ENCODE measurements at places on chromosomes 2 and 18. TPM values are rescaled to one million over a fixed set of nuclear protein-coding genes. Genes with fewer than 3 reads are reported as not detected.

DNA sequence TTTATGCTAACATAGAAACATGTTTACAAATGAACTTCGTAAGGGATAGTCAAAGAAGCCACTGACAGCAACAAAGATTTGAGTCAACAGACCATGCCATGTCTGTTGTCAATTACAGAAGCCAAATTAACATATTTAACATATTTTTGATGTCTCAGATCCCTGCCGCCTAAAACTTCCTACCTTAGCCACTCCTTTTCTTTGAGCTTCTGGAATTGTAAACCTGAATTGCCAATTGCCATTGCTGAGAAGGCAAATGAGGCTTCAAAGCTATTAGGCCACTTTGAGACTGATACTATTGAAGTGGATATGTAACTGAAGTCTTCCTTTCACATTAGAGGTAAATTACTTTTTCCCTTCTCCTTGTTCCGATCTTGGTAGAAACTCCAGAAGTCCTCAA is 66.0 kb upstream of the DSEL start:
- no peak for DNase-seq

Gene ANKRD53
- 1.7 TPM for polyA plus RNA-seq

Gene FIGN
- polyA plus RNA-seq, result 15.8 TPM

- DNase-seq, result no peak
These were observed 2.4 kb downstream of the POU3F3 start for GRCh38 chr2:104856086-104856972.

Gene COPS9
- polyA plus RNA-seq, result 87.3 TPM

DNA sequence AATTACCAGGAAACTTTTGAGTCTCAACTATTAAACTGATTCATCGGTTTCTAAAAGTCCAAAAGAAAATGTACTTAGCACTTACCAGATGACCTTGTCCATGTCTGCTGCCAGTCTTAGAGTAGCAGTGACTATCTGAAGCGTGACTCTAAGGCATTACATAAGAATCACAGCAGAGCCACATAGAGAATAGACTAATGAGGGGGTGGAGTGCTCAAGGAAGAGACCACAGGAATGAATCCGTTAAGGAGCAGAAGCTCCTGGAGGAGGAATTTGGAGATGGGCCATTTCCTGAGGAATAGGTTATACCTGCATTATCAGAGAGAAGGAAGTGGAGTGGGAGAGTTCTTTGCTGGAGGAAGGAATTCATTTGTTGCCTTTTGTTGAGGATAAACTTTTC is 116.0 kb downstream of the MAP3K20 start:
- DNase-seq, result no peak

GRCh38 chr2:241080405-241081189 is 21.5 kb downstream of the MTERF4 start:
- no peak for DNase-seq

Gene TMEM185B
- 24.8 TPM for polyA plus RNA-seq

Gene DSG3
- polyA plus RNA-seq, result not detected

GRCh38 chr2:8576525-8577167 is 105.2 kb upstream of the ID2 start:
- no peak for DNase-seq

DNA sequence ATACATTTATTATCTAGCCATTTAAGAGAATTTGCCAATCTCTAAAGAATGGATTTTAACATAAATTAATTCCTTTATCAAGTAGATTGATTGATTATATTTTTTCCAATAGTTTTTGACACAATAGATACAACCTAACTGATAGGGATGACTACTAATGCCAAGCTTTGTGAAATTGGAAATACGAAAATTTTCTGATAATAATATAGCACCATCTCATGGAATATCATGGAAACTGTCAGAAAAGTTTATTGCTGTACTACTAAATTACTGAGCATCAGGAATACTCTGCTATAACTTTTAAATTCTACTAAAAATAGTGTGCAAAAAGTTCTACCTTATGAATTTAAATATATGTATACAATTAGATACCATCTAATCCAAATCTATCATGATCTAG is 101.8 kb upstream of the MAP2 start:
- no peak for DNase-seq

- DNase-seq, result no peak
These were observed 5.4 kb upstream of the MTCL1 start for GRCh38 chr18:8699948-8700347.

- DNase-seq, result no peak
These were observed 515.6 kb upstream of the SLC8A1 start for GRCh38 chr2:40967451-40967850.

DNA sequence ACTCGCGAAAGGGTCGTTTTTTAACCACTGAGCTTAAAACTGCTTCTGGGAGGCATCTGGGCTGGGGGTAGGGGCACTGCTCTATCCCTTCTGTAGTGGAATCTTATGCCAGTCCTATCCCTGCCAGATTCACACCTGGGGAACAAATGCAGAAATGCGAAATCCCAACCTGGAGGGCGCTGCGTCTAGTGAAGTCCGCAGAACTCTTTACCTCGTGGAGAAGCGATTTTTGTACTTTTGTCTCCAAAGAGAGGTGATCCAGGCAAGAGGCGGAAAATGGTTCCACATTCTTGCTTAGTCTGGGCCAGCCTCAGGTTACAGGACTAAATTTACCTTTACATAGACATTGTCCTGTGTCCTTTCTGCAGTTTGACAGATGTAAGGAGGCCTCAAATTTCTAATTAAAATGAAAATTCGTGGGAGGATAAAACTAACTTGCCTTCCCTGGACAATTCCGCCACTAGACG is 10.4 kb downstream of the TBR1 start:
- DNase-seq, result no peak

- DNase-seq, result no peak
These were observed 15.0 kb upstream of the ME2 start for GRCh38 chr18:50863840-50864375.

- DNase-seq, result no peak
These were observed 119.5 kb upstream of the ZFP36L2 start for GRCh38 chr2:43345872-43346271.

Gene MDH1B
- 17.1 TPM for polyA plus RNA-seq

Gene RGPD3
- polyA plus RNA-seq, result 0.46 TPM

DNA sequence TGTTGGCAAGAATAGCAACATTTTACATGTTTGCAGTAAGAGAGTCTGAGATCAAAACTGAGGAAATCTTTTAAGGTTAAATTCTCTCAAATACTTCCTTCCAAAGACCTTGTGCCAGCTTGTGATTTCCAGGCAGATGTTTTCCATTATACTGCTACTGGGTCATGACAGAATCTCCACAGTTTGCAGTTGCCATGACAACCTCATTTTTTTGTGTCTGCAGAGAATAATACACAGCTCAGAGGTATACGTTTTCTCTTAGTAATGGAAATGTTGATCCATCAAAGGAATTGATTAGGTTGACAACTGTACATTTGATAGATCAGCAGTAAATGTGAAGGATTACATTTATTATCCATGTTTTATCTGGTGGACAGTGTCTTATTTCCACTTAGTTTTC is 29.1 kb upstream of the CSRNP3 start:
- DNase-seq, result no peak

- no peak for DNase-seq
These were observed 41.1 kb downstream of the LDLRAD4 start for GRCh38 chr18:13259701-13260100.

- DNase-seq, result no peak
These were observed 60.4 kb downstream of the RHOB start for GRCh38 chr2:20507166-20507692.

DNA sequence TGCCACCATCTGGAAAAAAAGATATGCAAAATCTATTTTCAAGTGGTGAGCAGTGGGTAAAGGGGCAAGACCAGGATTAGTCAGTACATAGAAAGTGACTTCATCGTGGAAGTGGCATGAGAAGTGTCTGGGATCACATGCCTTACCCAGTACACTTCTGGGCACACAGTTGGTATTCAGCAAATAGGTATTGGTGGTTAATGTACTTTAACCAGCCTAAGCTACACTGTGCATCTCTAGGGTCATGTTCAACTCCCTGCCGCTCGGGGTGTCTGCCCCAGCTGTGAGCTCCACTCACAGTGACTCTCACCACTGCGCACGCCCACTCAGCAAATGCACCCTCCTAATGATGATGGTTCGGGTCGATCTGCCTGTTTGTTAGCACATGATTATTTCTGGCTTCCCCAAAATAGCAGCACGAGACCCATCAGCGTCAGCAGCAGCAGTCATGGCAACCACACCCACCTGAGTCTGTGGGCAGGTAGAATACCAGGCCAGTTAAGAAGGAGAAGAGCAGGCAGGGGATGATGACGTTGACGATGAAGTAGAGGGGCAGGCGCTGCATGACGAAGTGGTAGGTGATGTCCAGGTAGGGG is 11.1 kb downstream of the CHRNA1 start:
- DNase-seq, result no peak

DNA sequence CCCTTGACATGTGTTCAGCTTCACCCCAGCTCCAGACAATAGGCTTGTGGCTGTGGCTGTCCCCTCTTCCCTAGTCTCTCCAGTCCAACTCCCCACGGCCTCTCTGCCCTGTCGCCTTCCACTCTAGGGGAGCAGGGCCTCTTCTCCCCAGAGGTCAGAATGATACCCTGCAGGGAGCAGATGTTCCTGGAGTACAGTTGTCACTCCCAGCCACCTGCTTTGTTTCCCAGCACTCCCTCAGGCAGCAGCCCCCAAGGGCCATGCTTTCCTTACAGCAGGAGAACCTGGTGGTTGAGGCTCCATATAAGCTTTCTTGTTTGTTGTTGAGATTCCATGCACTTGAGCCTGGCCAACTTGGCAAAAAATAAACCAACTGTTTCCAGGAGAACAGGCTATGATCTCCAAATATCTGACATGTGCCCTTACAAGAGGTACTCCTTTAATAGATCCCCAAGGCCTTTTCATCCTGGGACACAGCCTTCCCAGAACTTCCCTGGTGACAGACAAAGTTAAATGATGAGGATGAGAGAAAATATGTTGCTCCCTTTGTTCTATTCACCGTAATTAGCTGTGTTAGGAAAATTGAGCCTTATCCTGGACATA is 45.1 kb downstream of the DPYSL5 start:
- no peak for DNase-seq

Gene RUFY4
- polyA plus RNA-seq, result 0.27 TPM

Gene AKAIN1
- not detected for polyA plus RNA-seq

- DNase-seq, result no peak
These were observed 64.3 kb downstream of the NFATC1 start for GRCh38 chr18:79459946-79460480.

DNA sequence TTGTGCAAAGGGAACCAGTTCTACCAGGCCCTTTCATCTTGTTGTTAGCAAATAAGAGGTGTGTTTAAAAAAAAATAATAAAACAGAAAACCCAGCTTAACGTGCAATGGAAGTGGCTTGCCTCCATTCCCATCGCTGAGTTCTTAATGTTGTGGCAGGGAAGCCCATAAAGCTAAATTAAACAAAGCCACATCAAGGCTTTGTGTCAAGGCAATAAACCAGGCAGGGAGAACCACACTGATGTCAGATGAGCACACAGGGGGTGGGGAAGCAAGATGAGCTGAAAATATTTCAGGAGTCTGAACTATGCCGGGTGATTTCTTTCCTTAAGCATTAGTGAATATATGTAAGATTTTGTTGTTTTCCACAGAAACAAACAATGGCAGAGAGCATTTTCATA is 73.5 kb downstream of the PHLPP1 start:
- DNase-seq, result no peak

Gene ZC3H15
- polyA plus RNA-seq, result 124 TPM

GRCh38 chr2:235553696-235554100 is 59.9 kb downstream of the AGAP1 start:
- no peak for DNase-seq

- DNase-seq, result peak; percentile 19
These were observed 1.3 kb downstream of the ADI1 start for GRCh38 chr2:3517948-3518495.

- DNase-seq, result no peak
These were observed 111.7 kb downstream of the PIEZO2 start for GRCh38 chr18:11037533-11038240.

DNA sequence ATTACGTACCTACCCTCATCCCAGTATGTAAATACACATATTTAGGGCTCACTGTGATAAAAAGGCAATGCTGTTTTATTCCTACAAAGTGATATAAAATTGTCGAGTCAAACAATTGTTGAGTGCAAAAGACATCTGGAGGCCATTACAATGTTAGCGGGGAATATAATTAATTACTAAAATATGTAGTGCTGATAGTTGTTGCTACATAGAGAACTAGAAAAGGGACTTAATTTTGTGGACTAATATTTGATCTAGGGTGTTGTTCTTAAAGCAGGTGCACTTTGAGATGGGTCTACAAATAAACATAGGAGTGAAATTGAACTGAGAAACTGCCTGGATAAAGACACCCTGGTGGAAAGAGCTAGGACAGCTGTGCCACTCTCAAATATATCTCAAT is 300.1 kb downstream of the NOL4 start:
- no peak for DNase-seq

Gene ABCG8
- 1.0 TPM for polyA plus RNA-seq

- no peak for DNase-seq
These were observed 256.4 kb upstream of the NETO1 start for GRCh38 chr18:73124175-73124574.

DNA sequence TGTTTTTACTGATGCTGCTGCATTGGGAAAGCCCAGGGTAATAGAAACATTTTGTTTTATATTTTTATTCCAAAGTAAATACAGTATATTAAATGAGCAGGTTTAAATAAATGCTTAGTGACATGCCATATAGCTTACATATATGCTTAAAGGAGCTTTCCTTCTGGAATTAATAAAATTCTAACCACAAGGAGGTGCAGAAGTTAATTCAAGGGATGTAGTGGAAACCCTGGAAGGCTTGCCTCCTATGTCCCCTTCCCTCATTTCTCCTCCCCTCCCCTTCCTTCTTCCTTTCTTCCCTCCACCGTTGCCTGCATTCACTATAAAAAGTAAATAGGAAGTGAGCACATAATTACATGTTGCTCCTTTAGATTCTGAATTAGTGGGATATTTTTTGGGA is 96.3 kb downstream of the UBE2E3 start:
- DNase-seq, result no peak

GRCh38 chr2:109260886-109261700 is 132.1 kb downstream of the SH3RF3 start:
- DNase-seq, result no peak

GRCh38 chr2:56227811-56228210 is 44.0 kb downstream of the CCDC85A start:
- DNase-seq, result no peak

DNA sequence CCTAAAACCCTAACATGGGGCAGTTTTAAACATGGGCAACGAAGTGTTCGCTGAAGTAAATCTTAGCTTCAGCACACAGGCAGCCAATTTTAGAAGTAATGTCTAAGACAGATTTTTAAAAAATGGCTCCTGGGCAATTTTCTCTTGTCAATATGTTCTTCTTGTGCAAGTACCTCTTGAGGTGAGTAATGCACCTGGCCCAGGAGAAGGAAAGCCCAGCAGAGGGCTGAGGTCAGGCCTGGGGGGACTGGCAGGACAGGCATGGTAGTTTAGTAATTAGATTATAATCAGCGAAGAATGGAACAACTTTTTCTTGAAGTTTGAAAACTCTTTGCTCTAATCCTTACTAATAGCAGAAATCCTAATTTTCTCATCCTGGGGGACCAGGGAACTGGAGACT is 77.6 kb downstream of the SPRED2 start:
- no peak for DNase-seq

Gene EVX2
- polyA plus RNA-seq, result 0.05 TPM
